ENCODE measurements at places on chromosomes 4 and X.

GRCh38 chr4:107939307-107939706 lies 8.0 kb downstream of the CYP2U1 start:
- no peak for DNase-seq

DNA sequence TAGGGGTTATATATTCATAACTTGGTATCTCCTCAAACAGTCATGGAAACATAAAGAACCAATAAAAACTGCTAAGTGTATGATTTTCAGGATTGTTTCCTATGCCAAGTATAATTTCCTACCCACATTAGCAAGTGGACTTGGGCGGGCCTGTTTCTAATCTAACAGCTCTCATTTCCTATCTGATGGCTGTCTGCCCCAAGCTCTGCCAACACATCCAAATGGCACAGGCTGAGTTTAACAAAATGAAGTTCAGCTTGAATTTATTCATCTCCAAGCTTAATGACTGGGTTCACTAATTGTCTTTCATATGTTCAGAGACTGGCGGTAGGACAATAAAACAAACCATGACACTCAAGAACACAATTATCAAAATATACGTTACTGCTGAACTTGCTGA lies 55.5 kb upstream of the S100G start:
- DNase-seq = no peak

DNA sequence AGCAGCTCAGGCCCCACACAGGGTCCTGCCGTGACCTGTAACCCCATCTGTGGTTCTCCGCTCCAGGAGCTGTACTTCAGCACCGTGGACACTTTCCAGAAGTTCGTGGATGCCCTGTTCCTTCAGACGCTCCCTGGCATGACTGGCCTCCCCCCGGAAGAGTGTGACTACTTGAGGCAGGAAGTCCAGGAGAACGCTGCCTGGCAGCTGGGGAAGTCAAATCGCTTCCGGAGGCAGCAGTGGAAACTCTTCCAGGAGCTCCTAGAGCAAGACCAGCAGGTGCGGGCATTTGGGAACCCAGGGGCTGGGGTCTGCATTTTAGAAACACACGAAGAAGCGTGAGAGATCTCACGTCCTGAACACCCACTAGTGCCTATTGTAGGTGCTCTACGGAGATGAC lies 72.5 kb downstream of the EVC start:
- no peak for DNase-seq

- no peak for DNase-seq
Measured at GRCh38 chr4:42488114-42488513, 90.8 kb downstream of the SHISA3 start.

- DNase-seq = no peak
Measured at GRCh38 chr4:89419111-89419695, 111.6 kb upstream of the GPRIN3 start.

DNA sequence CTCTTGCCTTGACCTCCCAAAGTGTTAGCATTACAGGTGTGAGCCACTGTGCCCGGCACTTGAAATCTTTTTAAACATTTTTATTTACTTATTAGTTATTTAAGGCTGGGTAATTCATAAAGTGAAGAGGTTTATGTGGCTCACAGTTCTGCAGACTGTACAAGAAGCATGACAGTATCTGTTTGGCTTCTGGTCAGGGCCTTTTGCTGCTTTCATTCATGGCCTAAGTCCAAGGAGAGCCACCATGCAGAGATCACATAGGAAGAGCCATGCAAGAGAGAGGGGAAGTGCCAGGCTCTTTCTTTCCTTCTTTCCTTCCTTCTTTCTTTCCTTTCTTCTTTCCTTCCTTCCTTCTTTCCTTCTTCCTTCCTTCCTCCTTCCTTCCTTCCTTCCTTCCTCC lies 10.2 kb upstream of the GPKOW start:
- DNase-seq = no peak

- no peak for DNase-seq
Measured at GRCh38 chr4:5753766-5754528, 42.9 kb downstream of the EVC start.

GRCh38 chr4:188201851-188202250 lies 62.6 kb downstream of the TRIML1 start:
- DNase-seq = no peak

- no peak for DNase-seq
Measured at GRCh38 chrX:129744861-129745321, 6.1 kb downstream of the XPNPEP2 start.

GRCh38 chrX:19743386-19743785 lies 144.0 kb downstream of the SH3KBP1 start:
- DNase-seq = no peak

- DNase-seq = no peak
Measured at GRCh38 chr4:15104825-15105224, 102.5 kb downstream of the CPEB2 start.

DNA sequence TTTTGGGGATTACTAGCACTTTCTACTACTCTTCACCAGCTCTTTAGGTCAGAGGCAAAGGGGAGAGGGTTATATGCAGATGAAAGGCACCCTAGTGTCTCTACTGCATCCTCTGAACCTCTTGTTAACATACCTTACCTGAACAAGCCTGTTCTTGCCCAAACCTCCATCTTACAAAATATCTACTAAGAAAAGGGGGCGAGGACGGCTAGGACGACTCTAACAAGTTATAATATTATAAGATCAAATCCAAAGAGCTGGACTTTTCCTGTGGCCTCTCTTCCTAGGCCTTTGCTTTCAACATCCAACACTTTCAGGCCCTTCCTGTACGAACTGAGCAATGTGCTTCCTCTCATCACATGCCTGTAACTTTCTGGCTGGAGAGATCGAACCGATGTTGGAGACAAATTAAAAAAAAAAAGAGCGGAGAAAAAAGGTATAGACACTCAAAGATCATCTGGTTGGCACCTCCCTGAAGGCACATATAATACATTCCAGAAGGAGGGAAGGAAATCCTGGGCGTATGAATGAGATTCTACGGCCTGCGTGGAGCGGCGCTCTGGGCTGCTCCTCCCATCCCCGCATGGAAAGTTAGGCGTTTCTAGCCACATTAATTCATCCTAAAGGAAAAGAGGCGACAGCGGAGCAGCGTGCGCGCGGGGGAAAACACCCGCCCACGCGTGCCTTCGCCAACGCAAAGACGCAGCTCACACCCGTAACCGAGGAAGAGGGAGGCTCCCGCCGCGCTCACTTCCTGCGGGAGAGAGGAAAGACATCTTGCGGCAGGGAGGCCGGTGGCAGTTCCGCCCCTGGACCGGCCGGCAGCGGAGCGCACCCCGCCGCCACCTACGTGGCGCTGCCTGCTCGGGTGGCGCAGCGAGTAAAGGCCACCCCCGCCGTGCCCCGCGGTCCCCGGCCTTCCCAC lies 808 bp downstream of the PRDM5 start:
- DNase-seq = peak; percentile 51

- DNase-seq = no peak
Measured at GRCh38 chr4:85067342-85067741, 100.9 kb upstream of the WDFY3 start.

GRCh38 chrX:124328765-124329164 lies 3.7 kb upstream of the TEX13D start:
- no peak for DNase-seq

DNA sequence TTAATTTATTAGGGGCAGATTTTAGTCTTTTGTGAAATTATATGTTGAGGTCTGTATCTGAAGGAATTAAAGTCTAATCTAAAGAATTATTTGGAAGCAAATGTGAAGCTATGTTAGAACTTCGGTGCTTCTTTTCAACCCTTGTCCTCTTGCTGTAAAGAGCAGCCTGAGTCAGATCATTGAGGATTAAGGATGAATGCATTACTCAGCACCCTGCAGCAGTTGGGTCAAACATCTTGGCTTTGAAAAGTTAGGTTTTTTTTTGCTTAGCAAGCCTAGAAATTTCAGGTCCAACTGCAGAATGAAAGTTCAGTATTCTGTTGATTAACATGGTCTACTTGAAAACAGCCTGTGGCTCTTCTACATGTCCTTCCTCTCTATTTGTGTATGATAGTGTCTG lies 57.6 kb downstream of the SLC4A4 start:
- no peak for DNase-seq

DNA sequence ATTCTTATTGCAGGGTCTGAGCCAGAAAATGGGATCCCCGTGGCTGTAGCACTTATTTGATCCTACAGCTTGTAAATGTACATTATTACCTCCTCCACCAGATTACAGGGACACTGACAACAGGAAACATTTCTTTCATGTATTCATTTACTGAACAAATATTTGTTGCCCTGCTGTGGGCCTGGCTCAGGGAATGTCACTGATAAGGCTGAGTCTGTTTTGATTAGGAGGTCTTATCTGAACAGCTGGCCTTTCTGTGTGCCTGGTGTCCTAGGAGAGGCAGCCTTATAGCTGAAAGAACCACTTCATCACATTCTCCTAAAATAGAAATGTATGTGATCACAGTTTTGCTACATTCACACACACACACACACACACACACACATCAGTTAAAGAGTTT lies 45.5 kb upstream of the PROM1 start:
- no peak for DNase-seq

GRCh38 chr4:170138580-170139194 lies 48.9 kb upstream of the AADAT start:
- DNase-seq = peak; percentile 81

GRCh38 chr4:108831886-108832285 lies 69.0 kb upstream of the ETNPPL start:
- DNase-seq = no peak

- DNase-seq = peak; percentile 66
Measured at GRCh38 chr4:121900132-121900983, 30.1 kb upstream of the BBS7 start.

DNA sequence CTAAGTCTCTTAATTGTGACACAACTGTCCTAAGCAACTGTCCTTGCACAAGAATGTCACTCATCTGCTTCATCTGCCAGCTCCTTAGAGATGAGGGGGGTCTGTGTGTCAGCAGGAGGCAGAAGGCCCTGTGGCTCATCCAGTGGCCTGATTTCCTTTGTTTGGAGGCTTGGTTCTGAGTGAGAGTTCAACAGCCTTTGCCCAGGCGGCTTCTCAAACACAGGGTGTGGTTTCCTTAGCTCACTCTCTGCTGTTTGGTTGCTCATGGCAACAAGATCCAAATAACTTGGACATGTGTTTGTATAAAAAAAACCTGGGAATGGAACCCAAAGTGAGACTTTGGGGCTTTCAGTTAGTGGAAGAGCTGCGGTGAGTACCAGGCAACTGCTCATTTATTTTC lies 46.6 kb downstream of the MAP7D3 start:
- no peak for DNase-seq

- DNase-seq = no peak
Measured at GRCh38 chr4:47774079-47774478, 63.8 kb downstream of the CORIN start.

GRCh38 chr4:110609044-110609750 lies 13.7 kb downstream of the PITX2 start:
- no peak for DNase-seq

DNA sequence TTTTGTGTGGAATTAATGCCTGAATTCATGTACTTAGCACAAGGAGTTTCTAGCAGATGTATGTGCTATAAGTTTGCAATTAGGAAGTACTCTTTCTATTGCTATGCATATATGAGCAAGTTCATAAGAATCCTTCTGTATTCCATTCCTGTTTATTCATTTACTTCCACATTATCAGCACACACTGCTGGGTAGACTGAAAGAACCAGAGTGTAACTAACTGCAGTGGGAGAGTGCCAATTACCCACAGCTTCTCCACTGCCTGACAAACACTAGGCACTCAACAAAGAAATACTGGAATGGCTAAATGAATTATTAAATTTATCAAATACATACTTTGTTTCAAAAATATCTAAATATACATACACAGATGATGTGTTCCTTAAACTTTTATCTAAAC lies 219.6 kb downstream of the CAMK2D start:
- no peak for DNase-seq

- DNase-seq = no peak
Measured at GRCh38 chr4:173332021-173332487, 2.1 kb downstream of the HMGB2 start.

- DNase-seq = no peak
Measured at GRCh38 chr4:24640366-24640765, 56.0 kb upstream of the DHX15 start.

DNA sequence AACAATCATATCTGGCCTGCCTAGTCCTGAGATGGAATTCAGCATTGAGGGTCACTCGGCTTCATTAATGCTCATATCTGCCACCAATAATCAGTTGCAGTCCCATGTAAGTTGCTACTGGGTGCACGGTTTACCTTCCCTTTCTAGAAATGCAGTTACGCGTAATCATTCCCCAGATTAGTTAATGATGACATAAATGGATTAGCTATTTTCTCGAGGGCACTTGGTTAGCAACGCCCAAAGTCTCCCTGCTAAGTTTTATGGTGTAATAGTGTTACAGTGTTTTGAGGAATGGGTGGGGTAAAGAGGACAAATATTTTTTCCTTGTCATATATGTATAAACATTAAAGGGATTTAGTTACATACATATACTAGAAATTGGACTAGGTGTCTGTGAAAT lies 118.8 kb downstream of the MID1 start:
- DNase-seq = no peak

- DNase-seq = no peak
Measured at GRCh38 chrX:137164329-137164728, 130.5 kb upstream of the GPR101 start.

DNA sequence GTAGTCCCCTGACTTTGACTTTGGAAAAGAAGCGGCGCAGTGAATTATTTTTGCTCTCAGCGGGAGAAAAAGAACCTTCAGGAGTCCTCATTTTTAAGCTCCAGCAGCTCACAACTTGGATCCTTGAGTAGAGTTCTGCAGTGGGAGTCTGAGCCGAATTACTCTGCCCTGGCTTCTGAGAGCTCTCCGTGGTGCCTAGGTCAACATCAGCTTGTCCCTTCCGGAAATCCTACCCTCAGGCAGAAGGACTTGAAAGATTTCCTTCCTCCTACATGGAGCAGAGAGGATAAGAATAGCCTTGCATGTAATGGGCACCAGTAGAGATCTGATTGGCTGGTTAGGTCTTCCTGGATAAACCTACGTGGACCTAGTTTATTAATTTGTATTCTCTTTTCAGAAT lies 549.7 kb upstream of the TENM3 start:
- DNase-seq = no peak

DNA sequence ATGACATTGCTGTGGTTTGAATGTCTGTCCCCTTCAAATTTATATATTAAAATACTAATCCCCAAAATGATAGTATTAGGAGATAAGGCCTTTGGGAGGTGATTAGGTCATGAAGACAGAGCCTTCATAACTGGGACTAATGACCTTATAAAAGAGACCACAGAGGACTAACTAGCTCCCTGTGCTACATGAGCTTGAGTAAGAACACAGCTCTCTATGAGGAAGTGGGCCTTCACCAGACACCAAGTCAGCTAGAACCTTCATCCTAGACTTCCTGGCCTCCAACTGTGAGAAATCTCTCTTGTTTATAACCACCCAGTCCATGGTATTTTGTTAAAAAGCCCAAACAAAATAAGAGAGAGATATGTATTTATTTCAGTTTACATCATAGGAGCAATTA lies 242.2 kb upstream of the CTSO start:
- no peak for DNase-seq

DNA sequence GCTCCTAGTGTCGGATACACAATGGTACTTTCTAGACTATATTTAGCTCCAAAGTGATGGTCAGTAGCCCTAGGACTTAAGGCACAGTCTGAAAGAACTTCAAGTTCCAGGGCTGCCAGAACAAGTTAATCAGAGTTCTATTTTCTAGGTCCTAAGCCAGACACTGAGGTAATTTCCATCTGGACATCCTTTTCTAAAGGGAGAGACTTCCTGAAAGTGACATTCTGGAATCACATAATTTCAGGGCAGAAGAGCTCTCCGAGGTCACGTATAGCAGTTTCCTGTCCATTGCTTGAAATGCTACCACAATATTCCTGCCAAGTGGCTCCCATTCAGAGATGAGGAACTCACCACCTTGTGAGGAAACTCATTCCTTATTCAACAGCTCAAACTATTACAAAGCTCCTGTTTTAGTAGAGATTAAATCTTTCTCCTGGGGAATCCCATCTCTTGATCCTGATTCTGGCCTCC lies 117.9 kb downstream of the COL25A1 start:
- no peak for DNase-seq

- no peak for DNase-seq
Measured at GRCh38 chr4:121330180-121330665, 50.6 kb downstream of the QRFPR start.
